ENCODE measurements at places on chromosomes 1 and 21. TPM values are rescaled to one million over a fixed set of nuclear protein-coding genes. Genes with fewer than 3 reads are reported as not detected.

The FCRL2 gene
- not detected for total RNA-seq

The SH2D1B gene
- total RNA-seq = not detected

The LRRC3 gene
- total RNA-seq = 9.1 TPM

The CYP4B1 gene
- not detected for total RNA-seq

The LCE6A gene
- total RNA-seq = not detected

The VSIG8 gene
- total RNA-seq = not detected

DNA sequence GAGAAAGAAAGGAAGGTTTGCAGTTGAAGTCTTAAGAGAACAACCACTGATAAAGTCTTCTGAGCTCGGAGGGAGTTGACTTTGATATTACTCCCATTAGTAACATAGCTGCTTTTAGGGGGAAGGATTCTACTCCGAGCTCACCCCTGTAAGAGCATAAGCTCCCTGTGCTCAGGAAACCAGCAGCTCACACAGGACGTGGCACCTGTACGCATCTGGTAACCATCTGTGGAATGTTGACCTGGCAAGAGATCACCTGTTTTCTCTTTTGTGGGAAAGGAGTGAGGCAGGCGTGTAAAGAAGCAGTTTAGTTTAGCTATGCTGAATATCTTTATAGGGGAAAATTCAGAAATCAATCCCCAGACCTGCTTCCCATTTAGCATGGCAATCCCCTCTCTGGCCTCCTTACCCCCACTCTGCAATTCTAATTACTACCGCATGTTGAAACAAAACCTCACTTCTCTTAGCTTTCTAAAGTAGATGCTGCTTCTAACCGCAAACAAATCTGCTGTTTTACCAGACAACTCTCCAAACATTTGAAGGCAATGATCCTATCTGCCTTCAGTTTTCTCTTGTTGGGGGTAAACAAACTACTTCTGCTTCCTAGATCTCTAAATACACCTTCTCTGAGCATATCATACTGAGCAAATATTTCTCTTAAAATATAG is 121.8 kb upstream of the KCNK1 start:
- DNase-seq = no peak

DNA sequence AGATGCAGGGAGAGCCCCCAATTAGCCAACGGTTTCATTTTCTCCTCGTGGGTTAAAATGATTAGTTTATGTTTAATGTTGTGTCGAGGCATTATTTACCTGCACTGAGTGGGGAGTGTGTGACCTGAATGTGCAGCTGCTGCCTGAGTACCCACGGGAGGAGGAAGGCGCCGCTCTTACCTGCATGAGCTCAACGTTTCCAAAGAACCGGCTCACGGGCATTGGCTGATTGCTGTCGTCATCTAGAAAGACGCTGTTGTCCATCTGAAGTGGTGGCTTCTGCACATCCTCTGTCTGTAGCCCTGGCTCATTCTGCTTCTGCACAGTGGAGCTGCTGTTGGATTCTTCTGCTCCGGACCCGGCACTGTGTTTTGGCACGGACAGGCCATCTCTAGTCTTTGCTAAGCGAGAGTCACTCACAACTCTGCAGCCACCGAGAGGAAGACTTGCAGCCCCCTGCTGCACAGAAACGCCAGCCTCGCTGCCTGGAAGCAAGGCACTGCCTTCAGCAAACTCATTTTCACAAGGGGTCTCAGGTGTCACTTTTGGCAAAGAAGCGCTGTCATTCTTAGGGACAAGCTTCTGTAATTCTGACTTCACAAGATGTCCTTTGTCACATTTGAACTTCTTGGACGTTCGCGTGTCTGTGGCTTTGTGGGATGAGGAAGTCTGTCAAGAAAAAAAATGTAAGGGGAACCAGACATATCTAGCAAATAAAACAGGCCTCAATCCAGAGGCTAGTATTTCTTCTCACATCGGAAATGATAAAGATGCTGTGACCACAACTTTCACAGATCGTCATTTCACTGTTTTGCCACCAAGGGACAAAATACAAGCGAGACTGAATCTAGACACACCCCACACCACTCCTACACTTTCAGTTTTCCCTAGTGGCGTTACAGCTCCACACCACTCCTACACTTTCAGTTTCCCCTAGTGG is 9.4 kb downstream of the C1orf174 start:
- no peak for DNase-seq

GRCh38 chr21:45570826-45571601 is 28.8 kb upstream of the SLC19A1 start:
- no peak for DNase-seq

DNA sequence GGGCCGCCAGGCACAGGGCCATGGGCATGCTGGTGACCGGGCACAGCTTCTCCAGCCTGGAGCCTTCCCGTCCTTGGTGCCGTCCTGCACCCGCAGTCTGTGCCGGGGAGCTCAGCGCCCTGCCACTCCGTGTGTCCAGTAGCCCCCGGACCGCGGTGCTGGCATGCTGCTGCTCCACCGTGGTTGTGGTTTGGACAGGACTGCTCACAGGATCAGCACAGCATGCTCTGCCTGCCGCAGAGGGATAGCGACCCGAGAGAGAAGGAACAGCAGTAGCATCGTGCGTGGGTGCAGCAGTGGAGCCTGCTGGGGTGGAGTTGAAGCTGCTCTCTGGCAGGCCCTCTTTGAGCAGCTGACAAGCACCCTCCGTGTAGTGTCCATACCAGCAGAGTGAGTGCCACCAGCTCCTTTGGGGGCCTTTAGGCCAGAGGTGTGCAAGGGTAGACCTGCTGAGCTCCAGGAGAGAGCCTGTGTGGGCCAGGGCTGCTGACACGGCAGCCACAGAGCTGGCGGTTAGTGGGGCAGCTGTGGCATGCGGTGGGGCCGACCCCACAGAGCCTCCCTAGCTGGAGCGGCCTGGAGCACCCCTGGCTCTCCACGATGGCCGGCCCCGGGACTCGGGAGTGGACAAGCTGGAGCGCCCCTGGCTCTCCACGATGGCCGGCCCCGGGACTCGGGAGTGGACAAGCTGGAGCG is 6.4 kb upstream of the PCBP3 start:
- no peak for DNase-seq

GRCh38 chr21:38979271-38980121 is 173.8 kb downstream of the ETS2 start:
- no peak for DNase-seq

- DNase-seq = no peak
These were observed 62.0 kb downstream of the KCNK1 start for GRCh38 chr1:233675893-233676292.

Measured in endothelial cell (in vitro differentiated cells).